ELF-1 (cell line): ENCODE measurements at places on chromosomes 11 and 22.

- DNase-seq = no peak
These were observed 169.4 kb downstream of the MYO18B start for GRCh38 chr22:25911243-25911972.

DNA sequence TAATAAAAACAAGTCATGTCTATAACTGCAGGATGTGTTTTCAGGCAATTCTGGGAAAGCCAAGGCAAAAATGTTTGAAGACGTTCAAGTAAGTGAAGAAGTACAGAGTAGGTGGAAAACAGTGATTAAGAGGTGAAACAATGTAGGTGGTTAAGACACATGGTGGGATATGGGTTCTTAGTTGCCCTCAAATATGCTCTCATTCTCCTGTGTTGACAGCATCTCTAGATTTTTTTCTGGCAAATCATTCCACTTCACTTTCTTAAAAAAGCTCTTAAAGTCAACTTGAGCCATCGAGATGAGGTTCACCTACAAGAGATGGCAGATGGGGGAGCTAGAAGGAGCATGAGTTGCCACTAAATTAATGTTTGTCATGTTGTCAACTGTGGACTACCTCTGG, 1041.0 kb upstream of the CNTN5 start:
- DNase-seq = no peak

DNA sequence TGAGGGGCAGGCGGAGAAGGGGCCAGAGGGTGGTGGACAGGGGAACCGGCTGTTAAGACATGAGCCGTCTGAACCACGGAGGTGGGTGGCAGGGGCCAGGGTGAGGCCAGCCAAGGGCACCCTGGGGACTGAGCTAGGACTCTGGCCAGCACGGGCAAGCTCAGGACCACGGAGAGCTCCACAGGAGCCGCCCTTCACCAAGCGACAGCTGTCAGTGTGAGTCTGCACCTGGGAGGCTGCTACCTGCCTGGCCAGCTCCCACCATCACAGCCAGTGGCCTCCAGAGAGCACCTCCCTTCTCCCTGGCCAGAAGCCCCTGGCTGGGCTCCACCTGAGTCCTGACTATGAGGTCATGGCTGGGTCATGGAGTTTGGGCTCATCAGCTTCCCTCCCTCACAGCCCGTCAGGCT, 21.6 kb downstream of the MGAT3 start:
- DNase-seq = peak; percentile 63

GRCh38 chr11:8765294-8765693, 82.7 kb downstream of the RPL27A start:
- no peak for DNase-seq

DNA sequence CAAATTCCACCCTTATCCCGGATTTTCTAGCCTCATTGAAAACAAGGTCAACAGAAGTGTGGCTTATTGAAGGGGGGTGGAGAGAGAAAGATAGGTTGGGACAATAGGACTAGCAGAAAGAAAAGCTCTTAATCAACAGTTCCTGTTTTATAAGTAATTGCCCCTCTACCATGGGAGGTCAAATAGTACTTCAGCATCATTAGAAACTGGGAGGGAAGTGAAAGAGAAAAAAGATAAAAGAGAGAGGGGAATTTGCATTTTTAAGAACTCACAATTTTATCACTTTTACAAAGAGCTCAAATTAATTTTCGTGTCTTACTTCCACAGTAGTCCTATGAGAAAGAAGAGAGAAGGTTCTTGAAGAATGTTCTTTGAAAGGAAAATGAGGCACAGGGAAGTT, 89.2 kb downstream of the AMOTL1 start:
- DNase-seq = no peak

- no peak for DNase-seq
These were observed 27.3 kb downstream of the INTS4 start for GRCh38 chr11:77967121-77967520.

DNA sequence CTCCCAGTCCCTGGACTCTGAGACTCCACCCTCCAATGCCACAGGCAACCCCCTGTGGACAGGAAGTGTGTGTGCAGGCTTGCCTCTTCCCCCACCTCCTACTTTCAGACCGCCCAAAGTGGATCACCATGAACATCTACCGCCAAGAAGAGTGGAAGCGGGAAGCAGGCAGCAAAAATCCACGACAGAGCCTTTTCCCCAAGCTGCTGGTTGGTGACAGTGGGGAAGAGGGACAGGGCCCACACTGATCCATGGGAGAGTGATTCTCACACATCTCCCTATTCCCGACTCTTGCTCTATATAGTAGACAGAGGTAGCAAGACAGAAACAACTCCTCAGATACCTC, 53.4 kb upstream of the SPATA19 start:
- peak; percentile 27 for DNase-seq

GRCh38 chr11:107648242-107648641, 57.3 kb downstream of the ELMOD1 start:
- DNase-seq = peak; percentile 20

GRCh38 chr11:97325693-97326092, 935.9 kb downstream of the JRKL start:
- no peak for DNase-seq
